ENCODE measurements at places on chromosomes 12 and 14.

DNA sequence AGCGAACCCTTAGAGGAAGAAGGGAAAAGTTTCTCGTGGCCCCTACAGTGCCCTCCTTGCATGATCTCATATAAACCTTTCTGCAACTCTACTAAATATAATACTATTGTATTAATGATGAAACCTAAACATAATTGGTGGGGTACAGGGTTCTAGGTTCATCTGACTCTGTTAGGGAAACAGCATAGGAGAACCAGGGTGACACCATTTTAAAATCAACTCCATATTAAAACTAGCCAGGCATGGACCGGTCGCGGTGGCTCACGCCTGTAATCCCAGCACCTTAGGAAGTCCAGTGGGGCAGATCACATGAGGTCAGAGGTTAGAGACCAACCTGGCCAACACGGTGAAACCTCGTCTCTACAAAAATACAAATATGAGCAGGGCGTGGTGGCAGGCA, 15.0 kb upstream of the RND1 start:
- H3K27ac ChIP-seq = no peak overlapping the region
- H3K4me1 ChIP-seq = no peaks in the 10 kb centered on the region
- H3K36me3 ChIP-seq = no peaks in the 10 kb centered on the region
- no peak overlapping the region for H3K4me3 ChIP-seq

- peaks cover 36% of the 10 kb centered on the region for H3K4me1 ChIP-seq
- 0 out of 2 replicates have a peak, but pooled peaks cover 3% of the 10 kb centered on the region for H3K36me3 ChIP-seq
- peak overlapping the region; percentile 56 for H3K27ac ChIP-seq
- H3K4me3 ChIP-seq = peak overlapping the region; percentile 74
These were observed 215.2 kb downstream of the ERC1 start for GRCh38 chr12:1206118-1206734.

DNA sequence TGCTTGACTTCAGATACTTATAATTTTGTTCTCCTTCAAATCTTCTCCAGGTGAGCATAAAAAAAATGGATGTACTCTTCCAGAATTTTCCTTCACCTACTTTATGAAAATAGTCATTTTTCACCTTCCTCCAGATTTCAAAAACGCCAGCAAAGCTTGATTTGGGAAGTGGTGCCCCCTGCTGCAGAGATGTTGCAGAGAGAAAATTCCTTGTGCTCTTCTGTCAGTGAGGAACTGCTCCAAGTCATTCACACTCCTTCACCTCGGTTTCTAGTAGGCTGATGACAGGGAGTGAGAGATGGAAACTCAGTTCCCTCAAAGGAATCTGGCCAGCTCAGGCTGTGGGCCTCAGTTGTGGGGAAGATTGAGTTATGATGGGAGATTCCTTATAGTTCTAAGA, 24.2 kb upstream of the RNASE3 start:
- H3K36me3 ChIP-seq = no peaks in the 10 kb centered on the region
- H3K4me3 ChIP-seq = no peak overlapping the region
- no peaks in the 10 kb centered on the region for H3K4me1 ChIP-seq
- DNase-seq = peak; percentile 45

DNA sequence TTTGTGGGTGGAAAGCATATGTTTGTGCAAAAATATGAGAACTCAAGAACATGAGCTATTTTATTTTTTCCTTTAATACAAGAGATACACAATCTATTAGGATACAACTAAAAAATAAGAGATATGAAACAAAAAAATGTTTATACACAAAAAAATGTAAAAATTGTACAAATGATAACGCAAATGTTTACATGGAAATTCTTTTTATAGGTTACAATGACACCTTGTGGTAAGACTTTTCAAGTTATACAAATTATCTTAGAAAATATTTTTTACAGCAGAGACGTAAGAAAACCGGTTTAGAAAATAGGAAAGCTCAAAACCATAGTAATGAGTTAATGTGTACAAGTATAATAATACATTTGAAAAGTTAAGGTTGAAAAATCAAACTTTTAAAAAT, 25.5 kb downstream of the CEP83 start:
- peak; percentile 20 for DNase-seq
- no peak overlapping the region for H3K27ac ChIP-seq
- no peaks in the 10 kb centered on the region for H3K36me3 ChIP-seq
- no peaks in the 10 kb centered on the region for H3K4me1 ChIP-seq
- no peaks in the 10 kb centered on the region for H3K27me3 ChIP-seq

- no peaks in the 10 kb centered on the region for H3K27me3 ChIP-seq
- H3K27ac ChIP-seq = no peak overlapping the region
- no peak for DNase-seq
- peaks cover 15% of the 10 kb centered on the region for H3K4me1 ChIP-seq
These were observed 74.6 kb downstream of the SNAPC1 start for GRCh38 chr14:61836807-61837206.

- H3K27ac ChIP-seq = no peak overlapping the region
- no peaks in the 10 kb centered on the region for H3K27me3 ChIP-seq
- no peaks in the 10 kb centered on the region for H3K4me1 ChIP-seq
- no peaks in the 10 kb centered on the region for H3K36me3 ChIP-seq
- H3K4me3 ChIP-seq = no peak overlapping the region
These were observed 532.8 kb downstream of the FUT8 start for GRCh38 chr14:65945327-65945726.

DNA sequence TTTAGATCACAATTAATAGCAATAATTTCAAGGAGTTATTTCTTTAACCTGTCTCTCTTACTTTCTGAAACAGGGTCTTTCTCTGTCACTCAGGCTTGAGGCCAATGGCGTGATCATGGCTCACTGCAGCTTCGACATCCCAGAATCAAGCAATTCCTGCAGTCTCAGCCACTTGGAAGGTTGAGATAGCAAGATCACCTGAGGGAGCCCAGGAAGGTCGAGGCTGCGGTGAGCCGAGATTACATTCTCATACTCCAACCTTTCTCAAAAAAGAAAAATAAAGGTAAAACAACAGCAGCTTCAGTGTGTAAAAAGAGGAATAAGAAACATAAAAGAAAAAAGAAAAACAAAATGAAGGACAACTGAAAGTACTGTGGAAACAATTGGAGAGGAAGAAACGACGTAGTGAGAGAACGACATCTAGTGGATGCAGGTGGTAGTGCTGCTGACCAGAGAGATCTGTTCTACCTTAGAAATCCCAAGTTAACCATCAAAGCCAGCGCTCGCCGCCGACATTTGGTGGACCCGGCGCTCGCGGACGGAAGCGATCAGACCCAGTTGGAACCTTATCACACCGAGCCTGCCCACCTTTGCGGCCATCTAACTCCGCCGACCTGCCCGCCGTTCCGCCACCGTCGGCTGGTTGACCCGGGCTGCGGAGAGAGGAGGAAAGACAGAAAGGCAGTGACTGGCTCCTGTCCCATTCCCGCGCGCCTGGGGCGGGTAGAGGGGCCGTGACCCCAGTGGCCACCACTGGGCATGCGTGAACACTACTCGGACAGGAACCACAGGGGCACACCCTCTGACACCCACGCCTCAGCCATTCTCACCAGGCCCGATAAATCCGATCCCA, 196.1 kb downstream of the ALG10 start:
- no peak overlapping the region for H3K27ac ChIP-seq
- H3K4me1 ChIP-seq = no peaks in the 10 kb centered on the region
- no peaks in the 10 kb centered on the region for H3K27me3 ChIP-seq
- no peaks in the 10 kb centered on the region for H3K36me3 ChIP-seq
- DNase-seq = peak; percentile 61
- H3K4me3 ChIP-seq = peak overlapping the region; percentile 54

- H3K4me3 ChIP-seq = no peak overlapping the region
- DNase-seq = no peak
- peaks cover 49% of the 10 kb centered on the region for H3K27me3 ChIP-seq
- H3K27ac ChIP-seq = no peak overlapping the region
These were observed 1.7 kb downstream of the ARHGAP9 start for GRCh38 chr12:57477710-57478681.

GRCh38 chr12:71782017-71782416, 27.4 kb downstream of the RAB21 start:
- H3K27ac ChIP-seq = no peak overlapping the region
- H3K36me3 ChIP-seq = peaks cover 35% of the 10 kb centered on the region
- H3K27me3 ChIP-seq = no peaks in the 10 kb centered on the region
- DNase-seq = no peak
- no peak overlapping the region for H3K4me3 ChIP-seq

DNA sequence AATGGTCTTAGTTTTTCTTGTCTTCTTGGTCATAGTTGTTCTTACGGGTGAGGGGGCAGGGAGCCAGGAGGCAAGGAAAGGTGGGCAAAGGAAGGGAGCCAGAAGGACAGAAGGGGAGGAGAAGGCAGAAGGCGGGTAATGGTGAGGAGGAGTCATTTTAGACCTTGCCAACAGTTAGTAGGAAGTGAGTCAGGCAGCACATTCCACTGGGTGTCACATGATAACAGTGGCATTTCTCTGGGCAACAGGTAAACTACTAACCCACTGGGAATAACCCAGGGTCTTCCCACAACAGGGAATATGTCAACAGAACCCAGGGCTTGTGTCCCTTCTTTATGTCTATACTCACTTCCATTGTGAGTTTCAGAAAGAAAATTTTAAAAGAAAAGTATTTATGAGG, 127.6 kb downstream of the SLC8A3 start:
- no peaks in the 10 kb centered on the region for H3K36me3 ChIP-seq
- H3K27ac ChIP-seq = no peak overlapping the region
- H3K4me1 ChIP-seq = no peaks in the 10 kb centered on the region
- H3K27me3 ChIP-seq = peaks cover 14% of the 10 kb centered on the region
- no peak overlapping the region for H3K4me3 ChIP-seq
- no peak for DNase-seq

DNA sequence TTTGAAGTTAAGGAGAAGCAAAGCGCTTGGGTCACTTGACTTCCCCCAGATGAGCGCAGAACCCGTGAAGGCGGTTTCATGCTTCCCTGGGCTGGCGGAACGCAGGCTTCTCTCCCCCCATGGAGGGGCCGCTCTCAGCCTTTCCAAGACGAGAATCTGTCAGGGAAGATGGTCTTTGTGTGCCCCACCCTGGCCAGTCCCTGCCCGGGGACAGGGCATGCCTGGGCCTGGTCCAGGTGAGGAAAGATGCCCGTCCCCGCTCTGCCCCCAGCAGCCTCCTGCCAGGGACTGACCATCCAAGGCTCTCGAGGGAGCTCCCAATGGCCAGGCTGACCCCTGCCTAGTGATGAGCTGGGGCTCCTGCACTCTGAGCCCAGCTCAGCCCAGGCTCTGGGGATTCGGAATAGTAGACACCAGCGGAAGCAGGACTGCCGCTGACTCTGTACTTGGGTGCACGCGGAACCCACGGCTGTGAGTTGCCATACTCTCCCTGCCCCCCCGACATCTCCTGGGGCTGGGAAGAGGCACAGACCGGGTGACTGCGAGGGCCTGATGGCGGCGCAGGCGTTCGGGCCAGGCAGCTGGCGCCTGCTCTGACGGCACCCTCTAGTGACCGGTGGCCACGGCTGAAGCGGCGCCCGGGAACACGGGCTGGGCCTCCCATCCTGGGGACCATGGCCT, 142.2 kb upstream of the FKBP4 start:
- H3K4me1 ChIP-seq = no peaks in the 10 kb centered on the region
- DNase-seq = no peak
- peaks cover 27% of the 10 kb centered on the region for H3K36me3 ChIP-seq
- H3K27me3 ChIP-seq = no peaks in the 10 kb centered on the region
- H3K4me3 ChIP-seq = no peak overlapping the region
- H3K27ac ChIP-seq = no peak overlapping the region

DNA sequence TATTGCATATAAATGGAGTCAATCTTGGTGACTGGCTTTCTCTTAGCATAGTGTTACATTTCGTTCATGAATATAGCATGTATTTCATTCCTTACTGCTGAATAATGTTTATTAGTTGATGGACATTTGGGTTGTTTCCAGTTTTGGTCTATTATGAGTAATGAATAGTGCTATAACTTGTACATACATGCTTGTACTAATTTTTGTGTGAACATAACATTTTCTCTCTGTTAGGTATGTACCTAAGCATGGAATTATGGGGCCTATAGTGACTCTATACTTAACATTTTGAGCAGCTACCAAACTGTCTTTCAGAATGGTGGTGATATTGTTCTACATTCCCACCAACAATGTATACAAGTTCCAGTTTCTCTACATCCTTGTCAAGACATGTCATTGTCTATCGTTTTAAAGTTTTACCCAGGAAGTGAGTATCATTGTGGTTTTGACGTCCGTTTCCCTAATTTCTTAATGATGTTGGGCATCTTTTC, 23.1 kb downstream of the ATP2A2 start:
- peak overlapping the region; percentile 56 for H3K27ac ChIP-seq
- H3K36me3 ChIP-seq = peaks cover 41% of the 10 kb centered on the region
- DNase-seq = peak; percentile 64
- H3K4me3 ChIP-seq = 0 out of 2 replicates have a peak overlapping the region, but pooled peaks have one; percentile 0
- no peaks in the 10 kb centered on the region for H3K27me3 ChIP-seq
- H3K4me1 ChIP-seq = peaks cover 51% of the 10 kb centered on the region

- H3K36me3 ChIP-seq = no peaks in the 10 kb centered on the region
- no peak overlapping the region for H3K27ac ChIP-seq
- DNase-seq = no peak
- no peak overlapping the region for H3K4me3 ChIP-seq
- H3K27me3 ChIP-seq = no peaks in the 10 kb centered on the region
These were observed 61.7 kb downstream of the ITPK1 start for GRCh38 chr14:93054006-93054405.

- H3K27ac ChIP-seq = no peak overlapping the region
- H3K27me3 ChIP-seq = no peaks in the 10 kb centered on the region
- DNase-seq = no peak
- no peak overlapping the region for H3K4me3 ChIP-seq
These were observed 60.8 kb downstream of the ITPK1 start for GRCh38 chr14:93054876-93055275.

- no peak overlapping the region for H3K27ac ChIP-seq
- no peaks in the 10 kb centered on the region for H3K27me3 ChIP-seq
- DNase-seq = no peak
These were observed 16.5 kb downstream of the SCNN1A start for GRCh38 chr12:6358881-6359280.

DNA sequence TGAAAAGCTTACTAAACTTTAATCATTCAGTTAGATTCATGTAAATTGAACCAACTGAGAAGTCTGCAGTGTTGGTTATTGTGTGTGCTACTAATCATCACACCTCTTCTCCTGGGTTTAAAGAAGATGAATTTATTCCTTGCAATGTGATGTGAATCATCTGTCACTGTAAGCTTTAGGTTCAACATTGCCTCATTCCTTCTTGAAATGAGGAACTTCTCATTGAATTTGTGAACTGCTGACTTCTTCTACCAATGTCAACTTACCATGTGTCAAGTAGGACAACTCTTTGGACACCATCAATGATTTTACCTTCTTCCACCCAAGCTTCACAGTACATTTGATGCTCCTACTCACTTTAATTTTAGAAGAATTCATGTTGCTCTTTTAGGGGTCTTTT, 17.4 kb upstream of the PRB2 start:
- no peaks in the 10 kb centered on the region for H3K27me3 ChIP-seq
- H3K27ac ChIP-seq = no peak overlapping the region
- H3K4me1 ChIP-seq = no peaks in the 10 kb centered on the region
- no peak for DNase-seq
- H3K4me3 ChIP-seq = no peak overlapping the region

DNA sequence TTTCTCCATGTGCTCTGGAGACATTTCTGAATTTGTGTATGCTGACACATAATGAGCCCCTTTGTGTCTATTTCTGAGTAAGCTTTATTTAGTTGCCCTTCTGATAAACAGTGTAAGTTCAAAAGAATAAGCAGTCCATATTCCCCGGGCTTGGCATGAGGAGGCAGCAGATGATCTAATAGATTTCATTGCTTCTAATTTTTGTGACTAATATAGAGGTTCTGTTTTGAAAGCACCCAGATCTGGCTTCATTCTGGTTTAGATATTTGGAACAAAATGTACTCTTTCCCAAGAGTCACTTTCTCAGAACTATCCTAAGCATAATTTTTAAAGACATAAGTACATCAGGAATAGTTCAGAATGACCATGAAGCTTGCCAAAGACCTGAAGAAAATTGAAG, 290.9 kb downstream of the BTG1 start:
- no peak overlapping the region for H3K4me3 ChIP-seq
- no peaks in the 10 kb centered on the region for H3K27me3 ChIP-seq
- no peaks in the 10 kb centered on the region for H3K36me3 ChIP-seq
- DNase-seq = peak; percentile 63
